ENCODE measurements at places on chromosomes 2 and 18. TPM values are rescaled to one million over a fixed set of nuclear protein-coding genes. Genes with fewer than 3 reads are reported as not detected.

DNA sequence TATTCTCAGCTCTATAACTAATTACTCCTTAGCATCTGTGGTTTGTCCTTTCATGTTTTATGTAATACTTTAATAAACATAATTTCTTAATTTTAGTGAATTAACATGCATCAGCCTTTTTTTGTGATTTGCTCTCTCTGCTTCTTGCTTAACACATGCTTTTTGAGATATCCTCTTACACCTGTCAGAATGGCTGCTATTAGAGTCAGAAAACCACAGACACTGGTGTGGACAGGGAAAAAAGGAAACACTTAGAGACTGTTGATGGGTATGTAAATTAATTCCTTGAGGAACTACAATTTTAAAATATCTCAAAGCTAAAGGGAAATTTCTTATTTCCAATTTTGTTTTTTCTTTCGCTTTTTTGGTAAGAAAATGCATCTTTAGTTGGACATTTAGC, 549.0 kb downstream of the ZNF804A start:
- no peaks in the 10 kb centered on the region for H3K4me1 ChIP-seq
- DNase-seq, result no peak
- H3K4me3 ChIP-seq, result no peak overlapping the region
- no peaks in the 10 kb centered on the region for H3K36me3 ChIP-seq

- H3K36me3 ChIP-seq, result no peaks in the 10 kb centered on the region
- H3K27ac ChIP-seq, result no peak overlapping the region
- DNase-seq, result no peak
- no peaks in the 10 kb centered on the region for H3K4me1 ChIP-seq
- H3K27me3 ChIP-seq, result no peaks in the 10 kb centered on the region
These were observed 156.8 kb upstream of the UBE2E3 start for GRCh38 chr2:180823546-180824141.

DNA sequence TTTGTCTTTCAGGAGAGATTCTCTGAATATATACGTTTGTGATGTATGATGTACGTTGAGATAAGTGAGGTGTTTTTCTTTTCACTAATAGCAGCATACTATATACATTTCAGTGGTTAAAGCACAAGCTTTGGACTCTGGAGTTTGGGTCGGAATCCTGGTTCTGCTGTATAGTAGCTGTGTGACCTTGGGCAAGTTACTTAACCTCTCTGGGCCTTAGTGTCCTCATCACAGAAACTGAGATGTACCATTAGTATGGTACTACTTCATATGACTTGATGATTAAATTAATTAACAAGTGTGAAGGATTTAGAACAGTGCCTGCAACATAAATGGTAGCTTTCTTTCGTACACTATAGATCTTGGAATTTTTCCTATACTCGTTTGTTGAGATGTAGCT, 258.7 kb downstream of the CDCA7 start:
- no peak overlapping the region for H3K4me3 ChIP-seq
- H3K27ac ChIP-seq, result no peak overlapping the region
- no peaks in the 10 kb centered on the region for H3K36me3 ChIP-seq
- H3K4me1 ChIP-seq, result no peaks in the 10 kb centered on the region

DNA sequence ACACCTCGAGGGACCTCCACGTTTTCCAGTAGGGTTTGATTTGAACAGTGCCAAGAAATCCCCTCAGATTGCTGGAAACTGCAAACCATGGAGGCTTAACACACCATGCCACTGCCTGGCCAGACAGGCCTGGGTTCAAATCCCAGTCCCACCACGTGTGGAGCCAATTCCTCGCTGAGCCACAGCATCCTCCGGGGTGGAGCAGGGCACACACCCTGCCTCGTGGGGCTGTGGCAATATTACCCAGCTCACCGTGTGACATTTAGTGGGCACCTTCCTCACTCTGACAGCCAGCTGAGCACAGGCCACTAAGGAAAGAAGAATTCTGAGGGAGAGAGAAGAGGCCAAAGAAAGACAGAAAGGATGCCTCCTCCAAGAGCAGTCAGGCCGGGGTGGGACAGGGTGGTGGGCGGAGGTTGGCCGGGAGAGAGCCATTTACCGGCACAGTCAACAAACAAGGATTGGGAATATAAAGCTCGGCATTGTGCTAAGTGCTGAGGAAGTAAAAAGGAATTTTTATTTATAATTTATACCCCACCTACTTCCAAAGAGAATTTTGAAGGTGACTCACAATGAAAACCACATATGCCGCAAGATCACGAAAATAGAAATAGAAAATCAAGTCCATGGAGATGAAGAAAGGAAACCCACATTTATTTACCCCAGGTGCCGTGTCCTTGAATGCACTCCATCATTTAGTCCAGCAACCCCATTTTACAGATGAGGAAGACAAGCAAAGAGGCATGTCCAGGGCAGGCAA, 111.5 kb downstream of the MCFD2 start:
- no peaks in the 10 kb centered on the region for H3K36me3 ChIP-seq
- DNase-seq, result no peak
- peaks cover 2% of the 10 kb centered on the region for H3K27me3 ChIP-seq
- H3K4me1 ChIP-seq, result no peaks in the 10 kb centered on the region

DNA sequence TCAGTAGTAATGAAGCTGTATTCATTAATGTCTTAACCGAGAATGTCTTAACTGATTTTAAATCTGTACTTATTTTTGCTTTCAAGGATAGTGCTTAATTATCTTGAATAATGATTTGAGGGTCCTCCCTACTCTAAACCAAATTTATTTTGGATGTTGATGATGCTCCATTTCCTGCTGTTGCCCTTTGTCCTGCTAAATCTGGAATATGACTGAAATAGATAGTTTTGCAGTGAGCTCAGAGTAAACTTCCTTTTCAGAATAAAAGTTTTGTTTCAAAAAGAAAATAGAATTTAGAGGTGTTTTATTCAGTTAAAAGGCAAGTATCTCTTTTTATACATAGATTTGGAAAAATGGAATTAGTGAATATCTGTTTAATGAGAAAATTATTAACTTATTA, 8.1 kb downstream of the NBEAL1 start:
- H3K27ac ChIP-seq, result no peak overlapping the region
- peaks cover 10% of the 10 kb centered on the region for H3K4me1 ChIP-seq
- no peaks in the 10 kb centered on the region for H3K36me3 ChIP-seq
- no peak overlapping the region for H3K4me3 ChIP-seq

- H3K4me3 ChIP-seq, result no peak overlapping the region
- DNase-seq, result no peak
- H3K27ac ChIP-seq, result no peak overlapping the region
- H3K4me1 ChIP-seq, result peaks cover 4% of the 10 kb centered on the region
These were observed 76.0 kb downstream of the CEP192 start for GRCh38 chr18:13067124-13067523.

DNA sequence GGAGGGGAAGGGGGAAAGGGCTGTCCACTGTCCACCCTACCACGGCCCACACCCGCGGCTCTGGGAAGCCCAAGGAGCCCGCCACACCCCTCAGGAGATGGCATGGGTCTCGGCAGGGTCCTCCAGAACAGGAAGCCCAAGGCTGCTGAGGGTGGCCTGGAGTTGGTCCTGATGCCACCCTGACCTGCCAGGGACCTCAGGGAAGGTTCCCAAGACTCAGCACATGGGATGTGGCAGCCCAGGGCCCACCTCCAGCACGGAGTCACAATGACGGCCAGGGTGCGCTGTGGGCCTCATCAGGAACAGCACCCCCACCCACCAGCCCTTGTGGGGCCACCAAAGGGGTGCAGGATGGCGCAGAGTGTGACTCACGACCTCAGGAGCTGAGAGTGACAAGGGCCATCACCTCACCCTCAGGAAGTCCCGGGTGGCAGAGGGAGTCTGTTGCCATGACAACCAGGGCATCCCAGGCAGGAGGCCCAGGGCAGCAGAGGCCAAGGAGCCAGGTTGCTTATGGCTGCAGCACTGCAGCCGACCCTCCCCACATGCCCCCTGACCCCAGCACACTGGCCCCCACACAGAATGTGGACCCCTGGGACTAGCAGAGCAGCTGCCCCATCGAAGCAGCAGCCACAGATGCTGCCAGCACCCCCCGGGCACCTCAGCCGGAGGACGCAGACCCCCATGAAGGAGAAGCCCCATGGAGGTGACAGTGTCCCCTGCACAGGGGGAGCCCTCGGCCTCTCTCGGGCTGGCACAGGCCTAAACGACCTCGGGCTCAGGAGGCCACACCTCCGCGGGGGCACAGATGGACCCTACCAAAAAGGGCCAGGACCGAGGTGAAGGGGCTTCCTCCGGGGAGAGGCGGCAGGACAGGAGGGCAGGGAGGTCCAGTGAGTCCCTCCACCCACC, 34.3 kb downstream of the KIF1A start:
- no peak for DNase-seq
- H3K4me3 ChIP-seq, result no peak overlapping the region
- no peaks in the 10 kb centered on the region for H3K27me3 ChIP-seq
- no peaks in the 10 kb centered on the region for H3K36me3 ChIP-seq
- no peaks in the 10 kb centered on the region for H3K4me1 ChIP-seq

GRCh38 chr18:39205565-39206195, 1640.1 kb upstream of the CELF4 start:
- no peak for DNase-seq
- H3K4me1 ChIP-seq, result no peaks in the 10 kb centered on the region
- H3K27me3 ChIP-seq, result no peaks in the 10 kb centered on the region
- H3K27ac ChIP-seq, result no peak overlapping the region
- no peaks in the 10 kb centered on the region for H3K36me3 ChIP-seq

- peak; percentile 71 for DNase-seq
- H3K4me3 ChIP-seq, result no peak overlapping the region
- no peaks in the 10 kb centered on the region for H3K36me3 ChIP-seq
- H3K27ac ChIP-seq, result no peak overlapping the region
- no peaks in the 10 kb centered on the region for H3K27me3 ChIP-seq
These were observed 92.6 kb downstream of the ACTR2 start for GRCh38 chr2:65320042-65320725.

- H3K27ac ChIP-seq, result no peak overlapping the region
- peaks cover 13% of the 10 kb centered on the region for H3K4me1 ChIP-seq
- no peak for DNase-seq
- H3K36me3 ChIP-seq, result no peaks in the 10 kb centered on the region
These were observed 69.2 kb upstream of the HNRNPA3 start for GRCh38 chr2:177143444-177143843.

Gene ARMC9
- 0.15 TPM for total RNA-seq

Gene STEAP3
- total RNA-seq, result not detected

Gene MC5R
- total RNA-seq, result not detected

Gene ZNF892
- total RNA-seq, result 2.0 TPM

Gene SPDYA
- 19.6 TPM for total RNA-seq

Gene ANO7
- 0.17 TPM for total RNA-seq

Gene ANKRD23
- total RNA-seq, result 16.4 TPM

Gene SOWAHC
- total RNA-seq, result 4.8 TPM

Measured in CD4-positive, CD25-positive, alpha-beta regulatory T cell (primary cell).